ENCODE measurements at places on chromosomes 2 and 18. TPM values are rescaled to one million over a fixed set of nuclear protein-coding genes. Genes with fewer than 3 reads are reported as not detected.

GTF2A1L gene
- 86.8 TPM for total RNA-seq

ARHGEF33 gene
- total RNA-seq, result 2.1 TPM

DNA sequence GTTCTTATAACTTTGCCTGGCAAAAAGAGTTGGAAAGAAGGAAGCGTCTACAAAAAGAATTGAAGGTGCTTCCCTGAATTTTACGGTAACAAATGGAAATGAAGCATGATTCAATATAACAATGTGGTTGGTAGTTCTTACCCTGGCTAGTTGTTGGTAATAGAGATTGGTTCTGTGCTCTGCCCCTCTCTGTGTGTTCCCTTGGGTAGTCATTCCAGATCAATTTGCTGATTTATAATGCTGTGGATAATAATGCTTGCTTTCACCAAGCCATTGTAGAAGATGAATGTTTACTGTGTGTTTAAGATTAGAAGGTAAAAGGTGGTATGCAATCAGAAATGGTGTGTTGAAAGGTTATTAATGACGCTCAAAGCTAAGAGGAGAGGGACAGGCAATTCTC is 577.8 kb upstream of the NXPH2 start:
- DNase-seq, result no peak

PIEZO2 gene
- 7.2 TPM for total RNA-seq

DNA sequence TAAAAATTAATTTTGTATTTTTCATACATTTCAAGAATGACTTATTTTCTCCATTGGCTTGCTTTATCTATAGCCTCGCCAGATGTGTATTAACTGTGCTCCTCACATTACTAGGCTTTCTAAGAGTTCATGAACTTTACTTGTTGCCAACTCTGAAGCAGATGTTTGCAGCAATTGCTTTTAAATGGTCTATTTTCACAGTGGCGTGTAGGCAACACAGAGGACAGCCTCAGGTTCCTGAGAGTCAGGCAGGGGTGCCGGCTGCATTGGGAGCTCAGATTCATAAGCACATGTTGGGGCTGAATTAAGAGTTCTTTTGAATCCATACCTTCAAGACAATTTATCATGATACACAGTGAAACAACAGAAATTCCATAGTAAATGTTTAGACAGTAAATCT is 179.2 kb upstream of the PXDN start:
- no peak for DNase-seq

CIB4 gene
- total RNA-seq, result not detected

DNA sequence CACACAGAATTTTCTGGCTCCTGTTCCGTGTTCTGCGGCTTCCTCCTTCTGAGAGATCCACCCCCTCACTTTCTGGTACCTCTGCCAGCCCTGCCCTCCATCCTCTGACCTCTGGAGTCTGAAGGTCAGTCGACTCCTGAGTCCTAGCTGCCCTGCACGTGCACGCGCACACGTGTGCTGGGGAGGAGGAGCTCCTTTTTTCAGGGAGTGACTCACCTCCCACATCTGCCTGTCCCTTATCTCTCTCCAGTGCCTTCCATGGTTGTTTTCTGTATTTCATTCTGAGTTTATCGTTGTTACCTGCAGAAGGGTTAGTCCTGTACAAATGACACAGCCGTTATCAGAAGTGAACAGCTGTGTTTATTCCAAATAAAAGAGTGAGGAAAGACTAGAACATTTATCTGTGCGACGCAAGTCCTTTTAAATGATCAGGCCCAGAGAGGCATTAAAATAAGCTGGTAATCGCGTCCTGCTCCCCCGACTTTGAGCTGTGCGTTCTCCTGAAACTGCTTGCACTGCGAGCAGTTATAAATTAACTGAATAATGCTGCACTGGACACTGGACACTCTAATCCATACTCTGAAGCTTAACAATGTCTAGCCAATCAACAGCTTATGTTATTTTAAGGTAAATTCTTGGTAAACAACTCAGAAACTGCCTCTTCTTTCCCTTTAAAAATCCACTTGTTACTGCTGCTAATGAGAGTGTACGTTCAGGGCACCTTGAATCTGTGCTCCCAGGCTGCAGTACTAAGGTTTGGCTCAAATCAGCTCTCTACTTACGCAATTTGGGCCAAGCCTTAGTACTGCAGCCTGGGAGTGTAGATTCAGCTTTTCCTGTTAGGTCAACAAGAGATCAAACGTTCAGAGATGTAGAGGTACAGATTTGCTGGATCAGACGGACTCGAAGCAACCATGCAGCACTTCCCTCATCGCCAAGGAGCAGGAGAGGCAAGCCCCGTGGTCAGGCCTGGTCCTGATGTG is 72.5 kb downstream of the GALR1 start:
- DNase-seq, result no peak

MTERF4 gene
- 21.5 TPM for total RNA-seq

GRCh38 chr2:120899771-120900170 is 164.1 kb downstream of the GLI2 start:
- no peak for DNase-seq

- no peak for DNase-seq
These were observed 302.1 kb downstream of the LPIN1 start for GRCh38 chr2:12048550-12048949.

GRCh38 chr2:215191477-215191876 is 53.1 kb upstream of the ABCA12 start:
- DNase-seq, result no peak

GRCh38 chr2:42854207-42854818 is 61.9 kb upstream of the HAAO start:
- peak; percentile 70 for DNase-seq

DNA sequence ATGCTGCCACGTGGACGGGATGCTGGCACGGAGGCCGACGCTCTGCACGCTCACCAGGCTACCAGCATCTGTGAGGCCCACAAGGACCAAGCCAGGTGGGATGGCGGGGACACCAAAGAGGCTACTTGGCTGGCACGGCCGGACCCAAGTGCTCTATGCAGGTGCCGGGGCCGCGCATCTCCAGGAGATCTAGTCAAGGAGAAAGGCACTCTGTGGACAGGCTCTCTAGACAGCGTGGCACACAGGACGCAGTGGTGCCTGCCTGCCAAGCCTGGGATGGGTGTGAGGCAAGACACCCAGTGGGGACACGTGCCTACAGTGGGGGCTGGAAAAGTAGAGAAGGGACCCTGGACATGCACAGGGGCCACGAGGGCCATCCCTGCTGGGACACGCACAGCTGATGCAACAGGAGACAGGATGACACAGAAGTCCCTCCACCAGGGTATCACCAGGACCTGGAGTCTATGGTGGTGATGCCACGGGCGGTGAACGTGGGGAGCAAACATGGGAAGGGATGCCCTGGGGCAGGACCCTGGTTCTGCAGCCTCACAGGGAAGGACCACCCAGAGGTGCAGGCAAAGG is 28.5 kb downstream of the ZNF516 start:
- DNase-seq, result no peak

GRCh38 chr2:240620149-240620731 is 5.0 kb upstream of the GPR35 start:
- no peak for DNase-seq

- DNase-seq, result no peak
These were observed 28.4 kb downstream of the NRXN1 start for GRCh38 chr2:51003345-51004192.

UGT1A6 gene
- not detected for total RNA-seq

UPP2 gene
- total RNA-seq, result 0.28 TPM

- no peak for DNase-seq
These were observed 483.4 kb upstream of the KLHL29 start for GRCh38 chr2:22901471-22902179.

C2orf81 gene
- not detected for total RNA-seq

DNA sequence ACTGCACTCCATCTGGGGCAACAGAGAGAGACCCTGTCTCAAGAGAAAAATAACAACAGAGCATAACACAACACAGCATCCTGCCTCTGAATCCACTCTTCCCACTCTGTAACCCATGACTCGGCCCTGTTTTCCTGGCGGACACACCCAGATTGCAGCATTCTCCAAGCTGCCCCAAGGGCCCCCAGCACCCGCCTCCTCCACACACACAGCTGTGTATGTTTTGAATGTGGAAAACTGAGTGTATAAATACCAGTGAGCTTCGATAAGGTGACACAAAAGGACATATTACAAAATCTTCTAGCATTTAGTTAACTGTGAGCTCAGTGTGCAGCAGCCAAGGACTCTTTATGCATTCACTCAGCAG is 13.0 kb downstream of the IMPA2 start:
- DNase-seq, result no peak

GRCh38 chr2:95349568-95350322 is 52.6 kb downstream of the KCNIP3 start:
- peak; percentile 8 for DNase-seq

MC2R gene
- total RNA-seq, result not detected

- no peak for DNase-seq
These were observed 27.5 kb upstream of the MCFD2 start for GRCh38 chr2:46942891-46943626.

GRCh38 chr2:146239392-146240135 is 1605.3 kb upstream of the ACVR2A start:
- no peak for DNase-seq

TTR gene
- total RNA-seq, result not detected

KLHL30 gene
- total RNA-seq, result not detected

DNA sequence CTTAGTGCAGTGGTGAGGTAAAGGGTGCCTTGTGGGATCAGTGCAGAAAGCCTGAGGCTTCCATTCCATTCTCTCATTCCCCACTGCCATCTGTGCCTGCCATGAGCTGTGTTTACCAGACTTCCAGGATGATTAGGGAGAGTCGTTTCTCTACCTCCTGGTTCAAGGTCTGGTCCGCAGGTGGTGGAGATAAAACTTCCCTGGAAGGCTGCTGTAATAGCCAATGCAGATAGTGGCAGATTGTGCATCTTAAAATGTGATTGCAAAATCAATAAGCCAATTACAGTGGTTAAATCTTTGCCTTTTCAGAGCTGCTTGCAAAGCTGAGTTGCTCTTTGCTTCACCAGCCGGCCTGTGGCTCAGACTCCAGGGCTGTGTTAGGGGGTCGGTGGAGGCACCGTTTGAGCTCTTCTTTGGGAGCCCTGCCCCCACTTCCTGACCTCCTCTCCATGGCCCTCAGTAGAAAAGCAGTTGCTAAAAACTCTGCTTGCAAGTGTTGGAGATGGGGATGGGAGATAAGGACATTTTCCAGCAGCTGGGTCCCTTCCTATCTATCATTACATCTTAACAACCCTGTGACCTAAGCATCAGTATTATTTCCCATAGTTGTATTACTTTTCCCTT is 95.2 kb upstream of the HS6ST1 start:
- DNase-seq, result no peak

AQP12A gene
- not detected for total RNA-seq

DNA sequence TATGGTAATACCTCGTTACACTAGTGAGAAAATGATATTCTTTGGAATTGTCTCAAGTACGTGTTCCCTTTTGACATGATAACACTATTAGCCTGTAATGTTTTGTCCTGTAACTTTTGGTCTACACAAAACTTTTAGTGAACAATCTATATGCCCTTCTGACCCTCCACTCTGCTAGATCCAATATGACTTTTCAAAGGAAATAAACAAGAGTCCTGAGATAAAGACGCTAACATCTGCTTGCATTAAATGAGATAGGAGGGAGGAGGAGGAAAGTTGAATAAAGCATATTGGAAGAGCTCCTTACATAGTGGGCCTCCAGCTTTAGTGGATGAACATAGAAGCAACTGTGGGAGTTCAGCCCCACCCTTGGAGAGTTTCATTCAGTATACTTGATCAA is 83.3 kb upstream of the CAVIN2 start:
- no peak for DNase-seq

DNA sequence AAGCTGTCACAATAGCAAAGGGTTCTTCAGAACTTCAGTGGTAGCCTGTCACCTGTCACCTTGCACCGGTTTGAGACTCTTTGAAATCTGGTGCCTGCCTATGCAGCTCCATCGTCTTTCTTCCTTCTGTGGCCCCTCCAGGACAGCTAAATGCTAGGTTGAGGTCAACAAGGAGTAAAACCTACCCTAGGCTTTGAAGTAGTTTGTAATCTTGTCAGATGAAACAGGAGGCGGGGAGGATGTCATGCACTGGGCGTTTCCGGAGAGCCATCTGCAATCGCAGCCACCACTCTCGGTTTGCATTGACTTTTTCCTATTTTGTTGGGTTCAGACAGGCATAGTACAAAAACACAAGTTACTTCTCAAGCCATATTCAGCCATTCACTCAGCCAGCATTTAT is 116.7 kb downstream of the LPIN1 start:
- no peak for DNase-seq

DNA sequence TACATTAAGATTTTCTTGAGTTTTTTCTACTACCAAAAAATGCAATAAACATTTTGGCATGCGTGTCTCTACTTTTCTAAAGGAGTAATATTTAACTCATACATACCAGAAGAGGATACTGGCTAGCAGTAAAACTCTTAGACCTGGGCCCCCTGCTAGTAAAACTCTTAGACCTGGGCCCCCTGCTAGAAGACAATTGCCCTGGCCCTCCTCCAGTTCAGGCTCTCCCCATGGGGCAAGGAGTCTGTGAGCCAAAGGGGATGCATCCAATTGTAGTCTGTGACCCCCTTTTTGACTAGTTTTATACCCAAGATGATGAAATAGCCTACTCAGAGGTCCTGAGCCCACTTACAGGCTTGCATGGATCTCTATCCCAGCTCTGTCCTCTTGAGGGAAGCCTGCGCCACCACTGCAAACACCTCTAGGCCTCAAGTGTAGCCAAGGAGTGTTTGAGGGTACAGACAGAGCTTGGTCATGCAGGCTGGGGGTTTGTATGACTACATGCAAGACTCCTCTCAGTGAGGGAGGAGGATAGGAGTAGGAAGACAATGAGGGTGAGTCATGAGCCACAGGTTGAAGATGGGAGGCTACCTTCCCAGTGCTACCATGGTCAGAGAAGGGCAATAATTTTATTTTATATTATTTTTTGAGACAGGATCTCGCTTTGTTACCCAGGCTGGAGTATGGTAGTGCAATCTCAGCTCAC is 45.2 kb upstream of the PGAP1 start:
- no peak for DNase-seq

ADAM23 gene
- total RNA-seq, result 11.9 TPM

DNA sequence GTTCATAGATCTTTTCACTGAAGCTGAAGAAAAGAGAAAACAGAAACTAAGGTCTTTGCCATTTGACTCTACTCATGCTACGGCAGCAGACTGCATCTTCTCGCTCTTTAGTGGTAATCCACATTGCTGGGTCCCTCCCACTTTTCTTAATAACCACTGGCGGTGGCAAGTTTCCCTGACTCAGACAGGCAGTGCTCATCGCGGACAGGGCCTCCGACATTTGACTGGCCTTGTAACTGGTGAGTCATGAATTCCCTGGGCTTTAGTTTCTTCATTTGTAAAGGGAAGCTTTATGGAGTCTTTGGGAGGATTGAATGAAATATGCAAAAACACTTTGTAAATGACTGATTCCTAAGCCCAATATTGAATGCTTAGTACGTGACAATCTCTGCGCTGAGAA is 238.2 kb upstream of the RBBP8 start:
- peak; percentile 85 for DNase-seq

LOXHD1 gene
- not detected for total RNA-seq

DNA sequence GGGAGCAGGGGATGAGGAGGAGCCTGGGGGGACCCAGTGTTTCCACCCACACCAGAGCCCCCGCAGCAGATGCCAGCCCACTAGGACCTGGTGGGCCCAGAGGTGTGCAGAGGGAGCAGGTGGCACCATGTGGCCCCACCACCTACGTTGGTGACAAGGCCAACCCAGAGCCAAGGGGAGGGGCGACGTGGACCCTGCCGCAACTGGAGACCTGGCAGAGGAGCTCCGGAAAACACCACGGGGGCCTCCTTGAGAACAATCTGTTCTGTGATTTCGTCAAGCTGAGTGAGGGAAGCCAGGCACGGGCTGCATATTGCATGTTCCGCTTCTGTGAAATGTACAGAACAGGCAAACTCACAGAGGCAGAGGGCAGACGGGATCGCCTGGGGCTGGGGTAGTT is 49.1 kb upstream of the GPC1 start:
- no peak for DNase-seq

GRCh38 chr2:216571909-216572513 is 61.2 kb upstream of the IGFBP2 start:
- DNase-seq, result no peak
